ENCODE measurements at places on chromosomes 3 and 15.

GRCh38 chr15:93895976-93896770, 335.2 kb upstream of the MCTP2 start:
- no peak for DNase-seq

DNA sequence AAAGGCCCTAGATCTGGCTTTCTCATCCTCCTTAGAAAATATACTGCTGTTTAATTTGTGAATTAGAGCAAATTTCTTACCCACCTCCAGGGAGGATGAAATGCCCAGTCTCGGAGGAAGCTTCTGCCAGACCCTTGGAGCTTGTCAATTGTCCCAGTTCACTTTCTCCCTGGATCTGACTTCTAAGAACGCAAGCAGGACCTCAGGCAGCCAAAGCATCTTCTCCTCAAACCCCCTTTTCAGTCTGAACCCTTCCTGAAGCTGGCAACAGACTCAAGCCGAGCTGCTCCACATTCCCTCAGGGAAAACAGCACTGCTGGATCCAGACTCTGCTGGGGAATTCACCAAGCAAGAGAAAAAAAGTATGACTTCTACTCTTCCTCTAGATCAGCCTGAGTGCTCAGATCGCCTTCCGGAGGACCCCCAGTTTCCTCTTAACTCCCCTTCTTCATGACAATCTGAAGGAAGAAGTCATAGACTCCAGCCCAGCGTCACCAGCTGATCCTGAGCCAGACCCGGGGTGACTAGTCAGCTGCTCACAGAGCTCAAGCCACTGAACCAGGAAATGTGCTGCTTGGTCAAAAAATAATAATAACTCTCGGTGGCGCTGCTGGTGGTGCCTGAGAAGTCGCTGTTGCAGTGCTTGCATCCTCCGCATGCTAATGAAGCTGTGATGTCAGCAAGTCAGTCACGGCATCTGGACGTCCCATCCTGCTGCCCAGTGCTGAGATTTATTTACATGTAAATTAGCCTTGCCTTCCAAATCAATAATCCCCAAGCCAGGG, at the start of gene PRICKLE2:
PRICKLE2 (minus strand) TSS at position 641 of the 785 bp plus-strand sequence. CDS start 26,539 bp downstream, outside the sequence.
- no peak for DNase-seq

DNA sequence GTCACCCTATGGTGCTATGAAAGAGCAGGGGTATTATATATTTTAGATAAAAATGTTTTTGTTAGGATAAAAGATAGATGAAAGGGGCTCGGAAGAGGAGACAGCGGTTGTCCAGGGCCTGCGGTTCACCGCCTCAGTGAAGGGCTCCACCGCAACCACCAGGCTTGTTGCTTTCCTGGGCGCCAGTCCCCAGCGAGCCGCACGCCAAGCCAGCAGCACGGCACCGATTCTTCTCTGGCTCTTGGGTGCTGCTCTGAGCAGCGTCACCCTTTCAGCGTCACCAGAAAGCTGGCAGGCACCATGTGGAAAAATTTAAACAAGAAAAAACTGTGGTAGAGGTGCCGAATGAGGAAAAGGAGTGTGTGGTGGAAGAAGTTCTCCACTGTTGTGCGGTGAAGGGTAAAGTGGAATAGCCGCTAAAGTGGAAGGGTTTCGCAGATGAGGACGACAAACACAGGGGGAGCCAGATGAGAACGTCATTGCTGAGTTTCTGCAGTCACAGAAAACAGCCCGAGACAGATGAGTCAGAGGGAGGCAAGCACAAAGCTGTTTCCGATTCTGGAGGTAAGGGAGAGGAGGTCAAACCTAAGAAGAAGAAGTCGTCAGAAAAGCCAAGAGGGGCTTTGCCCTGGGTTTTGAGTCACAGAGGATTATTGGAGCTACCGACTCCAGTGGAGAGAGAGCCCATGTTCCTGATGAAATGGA, 569.2 kb downstream of the ZBBX start:
- no peak for DNase-seq

DNA sequence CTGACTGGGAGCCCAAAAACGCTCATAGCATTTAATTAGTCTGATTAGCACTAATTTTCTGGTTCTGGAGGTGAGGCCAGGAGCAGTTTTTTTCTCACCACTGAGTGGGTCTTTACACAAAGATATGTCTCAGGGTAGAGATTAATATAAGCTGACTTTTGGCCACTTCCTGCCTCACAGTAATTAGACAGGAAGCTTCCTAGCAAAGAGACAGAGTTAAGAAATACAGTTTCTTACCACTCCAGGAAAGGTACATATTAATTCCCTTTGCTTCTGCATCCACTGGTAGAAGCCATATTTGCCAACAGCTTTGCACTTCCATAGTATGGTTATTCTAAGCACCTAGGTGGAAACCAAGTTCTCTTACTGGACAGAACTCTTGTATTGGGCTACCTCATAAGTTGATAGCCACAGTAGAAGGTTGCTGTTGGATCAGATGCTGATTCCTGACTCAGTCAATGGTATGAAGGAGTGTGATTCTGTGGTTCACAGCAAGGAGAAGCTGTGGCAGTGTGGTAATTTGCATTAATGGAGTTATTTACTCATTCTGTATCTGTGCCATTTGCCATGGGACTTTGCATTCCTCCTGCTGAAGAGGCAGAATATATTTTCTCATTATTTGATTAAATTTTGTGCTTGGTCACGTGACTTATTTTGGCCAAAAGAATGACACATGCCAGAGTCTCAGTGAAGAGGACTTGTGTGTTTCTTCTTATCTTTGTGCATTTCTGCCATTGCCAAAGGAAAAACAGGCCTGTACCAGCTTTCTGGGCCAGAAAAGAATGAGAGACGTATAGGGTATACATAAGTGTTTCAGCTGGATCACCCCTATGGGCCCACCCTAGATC, 17.5 kb upstream of the ZBTB20 start:
- no peak for DNase-seq

DNA sequence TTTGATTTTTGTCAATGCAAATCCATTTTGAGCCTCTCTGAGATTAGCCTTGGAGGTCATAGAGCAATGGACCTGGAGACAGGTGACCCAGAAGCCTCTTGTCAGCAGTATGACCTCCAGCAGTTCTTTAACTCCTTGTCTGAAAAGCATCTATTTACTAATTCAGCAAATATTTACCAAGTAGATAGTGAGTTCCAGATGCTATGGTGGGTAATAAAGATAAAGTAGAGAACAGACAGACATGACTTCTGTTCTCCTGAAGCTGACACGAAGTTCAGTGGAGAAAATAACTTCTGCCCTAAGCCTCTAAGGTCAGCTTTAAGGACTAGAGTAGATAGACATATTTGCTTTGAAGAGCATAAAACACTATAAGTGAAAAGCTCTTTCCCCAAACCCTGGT, 26.6 kb downstream of the SEMA6D start:
- no peak for DNase-seq

GRCh38 chr3:124784686-124785382, 54.6 kb downstream of the UMPS start:
- no peak for DNase-seq

DNA sequence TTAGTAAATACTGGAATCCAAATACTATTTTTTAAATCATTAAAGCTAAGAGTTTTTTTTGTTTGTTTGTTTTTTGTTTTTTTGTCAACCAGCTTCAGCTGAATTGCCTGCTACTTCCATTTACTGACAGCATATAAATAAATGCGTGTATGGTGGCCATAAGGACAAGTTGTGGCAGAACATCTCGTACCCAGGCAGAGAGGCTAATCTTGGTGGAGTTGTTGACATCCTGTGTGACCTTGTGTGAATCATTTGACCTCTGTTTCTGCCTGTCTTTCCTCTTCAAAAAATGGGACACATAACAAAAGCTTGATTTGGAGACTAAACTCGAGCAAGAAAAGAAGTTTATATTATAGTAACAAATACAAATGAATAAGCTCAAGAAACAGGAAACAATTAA, 734.2 kb downstream of the MCTP2 start:
- DNase-seq = no peak

GRCh38 chr15:41691471-41691870, 31.3 kb downstream of the MGA start:
- no peak for DNase-seq

GRCh38 chr15:83813682-83814081, 159.8 kb downstream of the ADAMTSL3 start:
- no peak for DNase-seq

GRCh38 chr3:31621314-31621713, 88.6 kb downstream of the STT3B start:
- DNase-seq = no peak

DNA sequence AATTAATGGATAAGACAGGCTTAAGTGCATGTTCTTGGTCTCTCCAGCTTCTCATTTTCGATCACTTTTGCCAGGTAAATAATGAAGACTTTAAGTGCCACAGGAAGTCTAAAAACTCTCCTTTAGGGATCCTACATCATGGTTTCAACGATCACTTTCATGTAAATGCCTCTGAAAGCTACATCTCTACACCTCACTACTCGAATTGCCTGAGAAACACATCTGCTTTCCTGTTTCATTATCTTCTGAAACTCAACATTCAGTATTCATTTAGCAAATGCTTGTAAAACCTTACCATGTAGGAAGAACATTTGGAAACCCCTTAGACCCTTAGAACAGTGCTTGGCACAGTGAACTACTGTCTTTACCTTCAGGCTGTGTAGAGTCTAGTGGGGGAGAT, 16.2 kb downstream of the THAP10 start:
- no peak for DNase-seq

GRCh38 chr15:51621936-51622603, 501 bp downstream of the DMXL2 start:
- DNase-seq = peak; percentile 18

GRCh38 chr15:78931439-78932257, 13.2 kb downstream of the CTSH start:
- DNase-seq = no peak

- no peak for DNase-seq
These were observed 145.2 kb downstream of the KLF13 start for GRCh38 chr15:31471731-31472430.

GRCh38 chr15:101482526-101483371, 6.8 kb downstream of the PCSK6 start:
- DNase-seq = no peak

DNA sequence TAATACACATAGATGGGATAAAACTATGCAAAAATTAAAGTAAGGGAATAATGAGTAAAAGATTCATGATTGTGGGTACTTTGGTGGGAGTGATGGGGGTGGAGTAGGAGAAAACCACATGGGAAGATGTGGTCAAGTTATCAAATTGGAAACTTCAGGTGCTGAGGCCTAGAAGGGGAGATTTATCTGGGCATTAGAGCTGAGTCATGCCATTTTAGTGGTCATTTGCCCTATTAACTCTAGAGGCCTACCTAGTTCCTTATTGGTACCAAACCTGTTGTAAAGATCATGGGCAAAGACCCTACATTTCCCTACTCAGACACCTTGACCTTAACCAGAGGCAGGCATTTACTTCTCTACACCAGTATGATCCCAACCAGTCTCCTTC, 125.9 kb upstream of the BCL6 start:
- DNase-seq = no peak

DNA sequence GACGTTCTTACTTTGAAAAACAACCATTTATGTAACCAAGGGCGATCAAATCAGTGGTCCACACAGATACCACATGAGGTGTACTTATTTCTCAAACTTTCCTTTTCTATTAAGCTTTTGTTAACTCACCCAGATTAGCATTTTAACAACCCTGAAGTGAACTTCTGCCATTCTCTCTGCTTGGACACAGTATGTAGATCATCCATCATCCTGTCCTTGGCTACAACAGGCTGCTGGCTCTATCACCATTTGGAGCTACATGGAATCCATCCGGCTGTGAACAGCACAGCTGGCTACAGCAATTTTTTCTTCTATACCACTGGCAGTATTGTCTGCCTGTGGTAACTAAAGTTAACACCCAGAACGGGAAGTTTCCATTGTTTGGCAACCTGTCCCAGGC, 4.4 kb downstream of the SEMA6D start:
- DNase-seq = no peak

DNA sequence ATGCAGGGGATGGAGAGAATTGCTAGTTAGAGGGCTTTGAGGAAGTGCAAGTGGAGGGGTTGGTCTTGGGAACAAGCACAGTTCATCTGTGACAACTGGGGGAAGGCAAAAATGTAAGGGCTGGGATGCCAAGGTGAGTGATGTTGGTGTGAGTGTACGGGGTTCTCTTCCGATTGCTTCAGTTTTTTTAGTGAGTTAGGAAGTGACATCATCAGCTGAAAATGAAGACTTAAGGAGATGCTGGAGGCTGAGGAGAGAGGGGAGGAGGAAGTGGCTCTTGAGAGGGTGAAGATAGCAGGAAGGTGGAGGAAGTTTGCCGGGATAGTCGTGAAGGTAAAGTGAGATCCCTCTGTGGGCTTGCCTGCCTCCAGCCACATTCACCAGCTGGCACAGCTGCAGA, 12.7 kb downstream of the TICRR start:
- DNase-seq = no peak

DNA sequence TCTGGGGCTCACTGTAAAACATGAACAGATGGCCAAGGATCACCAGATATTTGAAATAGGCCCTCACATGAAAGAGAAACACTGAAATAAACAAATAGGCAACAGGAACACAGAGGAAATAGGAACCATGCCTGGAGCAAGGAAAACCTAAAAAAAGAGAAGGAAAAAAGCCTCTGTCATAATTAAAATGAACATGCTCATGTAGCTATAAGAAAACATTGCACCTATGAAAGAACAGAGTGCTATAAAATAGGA, 102.4 kb downstream of the RAB11A start:
- no peak for DNase-seq

DNA sequence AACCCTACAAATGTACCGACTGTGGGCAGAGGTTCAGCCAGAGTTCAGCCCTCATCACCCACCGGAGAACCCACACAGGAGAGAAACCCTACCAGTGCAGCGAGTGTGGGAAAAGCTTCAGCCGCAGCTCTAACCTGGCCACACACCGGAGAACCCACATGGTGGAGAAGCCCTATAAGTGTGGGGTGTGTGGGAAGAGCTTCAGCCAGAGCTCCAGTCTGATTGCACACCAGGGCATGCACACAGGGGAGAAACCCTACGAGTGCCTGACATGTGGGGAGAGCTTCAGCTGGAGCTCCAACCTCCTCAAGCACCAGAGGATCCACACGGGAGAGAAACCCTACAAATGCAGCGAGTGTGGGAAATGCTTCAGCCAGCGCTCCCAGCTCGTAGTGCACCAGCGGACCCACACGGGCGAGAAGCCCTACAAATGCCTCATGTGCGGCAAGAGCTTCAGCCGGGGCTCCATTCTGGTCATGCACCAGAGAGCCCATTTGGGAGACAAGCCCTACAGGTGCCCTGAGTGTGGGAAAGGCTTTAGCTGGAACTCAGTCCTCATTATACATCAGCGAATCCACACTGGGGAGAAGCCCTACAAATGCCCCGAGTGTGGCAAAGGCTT, 20.7 kb downstream of the ZSCAN2 start:
- no peak for DNase-seq

GRCh38 chr3:174363256-174363655, 495.9 kb upstream of the NAALADL2 start:
- DNase-seq = no peak

DNA sequence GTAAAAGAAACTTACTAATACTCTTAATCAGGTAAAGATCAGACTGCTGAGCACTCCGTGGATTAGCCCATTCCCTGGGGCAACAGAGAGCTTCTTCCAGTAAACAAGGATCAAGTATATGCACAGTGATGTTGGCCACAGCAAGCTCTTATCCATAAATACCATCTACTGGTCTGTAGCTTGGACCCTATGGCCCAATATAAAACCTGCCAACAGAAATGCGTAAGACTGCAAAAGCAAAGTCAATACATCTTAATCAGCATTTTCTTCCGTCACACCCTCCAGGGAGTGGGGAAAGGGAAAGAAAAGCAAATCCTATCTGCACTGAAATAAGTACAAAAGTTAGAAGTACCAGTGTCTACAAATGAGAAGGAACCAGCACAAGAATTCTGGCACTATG, 1082.1 kb downstream of the ZPLD1 start:
- DNase-seq = no peak
